RPMI7951 (cell line): ENCODE measurements at places on chromosomes 7 and 10.

GRCh38 chr7:45143616-45144015 is 14.0 kb upstream of the RAMP3 start:
- DNase-seq = no peak

DNA sequence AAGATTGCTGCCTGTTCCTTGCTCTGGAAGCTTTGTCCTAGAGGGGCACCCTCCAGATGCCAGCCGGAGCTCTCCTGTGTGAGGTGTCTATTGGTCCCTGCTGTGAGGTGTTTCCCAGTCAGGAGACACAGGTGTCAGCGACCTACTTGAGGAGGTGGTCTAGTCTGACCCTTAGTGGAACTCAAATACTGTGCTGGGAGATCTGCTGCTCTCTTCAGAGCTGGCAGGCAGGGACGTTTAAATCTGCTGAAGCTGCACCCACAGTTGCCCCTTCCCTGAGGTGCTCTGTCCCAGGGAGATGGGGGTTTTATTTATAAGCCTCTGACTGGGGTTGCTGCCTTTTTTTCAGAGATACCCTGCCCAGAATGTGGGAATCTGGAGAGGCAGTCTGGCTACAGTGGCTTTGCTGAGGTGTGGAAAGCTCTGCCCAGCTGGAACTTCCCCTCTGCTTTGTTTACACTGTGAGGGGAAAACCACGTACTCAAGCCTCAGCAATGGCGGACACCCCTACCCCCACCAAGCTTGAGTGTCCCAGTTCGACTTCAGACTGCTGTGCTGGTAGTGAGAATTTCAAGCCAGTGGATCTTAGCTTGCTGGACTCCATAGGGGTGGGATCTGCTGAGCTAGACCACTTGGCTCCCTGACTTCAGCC is 119.2 kb downstream of the PPP1R9A start:
- DNase-seq = no peak

- no peak for DNase-seq
Observed at GRCh38 chr10:6071181-6072175, 9.3 kb upstream of the IL2RA start.

GRCh38 chr10:29646238-29646902 is 11.6 kb upstream of the SVIL start:
- peak; percentile 98 for DNase-seq

DNA sequence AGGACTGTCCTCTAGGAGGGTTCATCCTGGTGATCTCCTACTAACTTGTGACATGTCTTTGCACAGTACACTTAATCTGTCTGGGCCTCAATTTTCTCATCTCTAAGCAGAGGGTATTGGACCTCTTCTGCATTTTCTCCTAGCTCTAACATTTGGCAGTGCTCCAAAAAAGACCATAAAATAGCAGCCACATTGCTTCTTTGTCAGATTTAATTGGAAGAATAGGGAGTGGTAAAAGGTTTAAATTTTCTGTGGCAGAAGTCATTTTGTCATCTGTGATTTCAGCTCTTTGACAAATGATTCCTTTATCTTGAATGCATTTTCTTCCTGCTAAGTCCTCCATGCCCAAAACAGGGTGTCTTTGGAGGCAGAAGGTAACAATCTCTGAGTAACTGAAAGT is 289.9 kb upstream of the LRGUK start:
- no peak for DNase-seq

DNA sequence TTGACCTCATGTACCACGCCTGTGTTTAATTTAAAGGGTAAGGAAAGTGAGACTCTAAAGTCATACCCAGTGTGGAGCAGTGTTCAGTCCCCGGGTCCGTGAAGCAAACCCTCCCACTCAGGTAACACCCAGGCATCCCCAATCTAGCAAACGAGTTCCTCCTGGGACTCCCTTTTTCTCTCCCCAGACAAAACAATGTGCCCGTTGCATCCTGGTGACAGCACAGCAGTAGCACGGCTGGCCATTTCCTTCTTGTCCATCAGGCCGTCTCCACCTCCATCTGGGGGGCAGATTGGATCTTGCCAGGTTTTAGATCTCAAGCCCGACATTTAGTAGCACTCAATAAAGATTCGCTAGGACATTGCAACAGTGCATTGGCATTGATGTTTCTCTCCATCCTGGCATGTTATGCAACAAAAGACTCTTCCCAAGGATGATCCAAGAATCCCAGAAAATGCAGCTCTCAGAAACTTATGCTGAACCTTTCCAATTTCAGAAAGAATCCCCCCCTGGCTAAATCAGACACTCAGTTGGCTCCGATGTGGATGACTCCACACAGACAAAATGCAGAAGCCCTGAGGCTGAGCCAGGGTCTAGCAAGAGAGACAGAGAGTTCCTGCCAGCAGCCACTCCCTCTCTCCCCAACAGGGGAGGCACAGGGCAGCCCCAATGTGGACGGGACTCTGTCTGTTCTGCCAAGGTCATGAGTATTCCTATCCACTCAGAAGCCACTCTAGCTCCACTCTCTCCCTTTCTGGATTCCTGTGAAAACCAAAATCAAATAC is 274.5 kb upstream of the MGMT start:
- peak; percentile 18 for DNase-seq

- DNase-seq = no peak
Observed at GRCh38 chr7:44430054-44430453, 60.4 kb downstream of the NUDCD3 start.

GRCh38 chr7:777728-778078 is 50.6 kb upstream of the PRKAR1B start:
- no peak for DNase-seq

DNA sequence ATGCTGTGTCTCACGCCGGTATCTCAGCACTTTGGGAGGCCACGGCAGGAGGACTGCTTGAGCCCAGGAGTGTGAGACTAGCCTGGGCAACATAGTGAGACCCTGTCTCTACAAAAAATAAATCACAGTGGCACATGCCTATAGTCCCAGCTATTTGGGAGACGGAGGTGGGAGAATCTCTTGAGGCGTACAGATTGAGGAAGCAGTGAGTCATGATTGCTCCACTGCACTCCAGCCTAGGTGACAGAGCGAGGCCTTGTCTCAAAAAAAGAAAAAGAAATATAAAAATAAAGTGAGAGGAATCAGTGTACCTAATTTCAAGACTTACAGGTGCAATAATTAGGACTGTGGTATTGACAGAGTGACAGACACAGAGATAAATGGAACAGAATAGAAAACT is 23.9 kb downstream of the SLC25A40 start:
- DNase-seq = no peak

- DNase-seq = peak; percentile 82
Observed at GRCh38 chr10:34889004-34889869, 74.1 kb upstream of the PARD3 start.

- DNase-seq = no peak
Observed at GRCh38 chr7:121039994-121040393, 51.5 kb downstream of the CPED1 start.
